K562 (cell line): ENCODE measurements at places on chromosomes 5 and 9.
A peak's percentile ranks its signal among the peaks of the same experiment; 100 is the strongest.

- no peak overlapping the region for H3K4me3 ChIP-seq
- no peaks in the 10 kb centered on the region for H3K4me1 ChIP-seq
- H3K36me3 ChIP-seq = no peaks in the 10 kb centered on the region
- no peak overlapping the region for H3K27ac ChIP-seq
Measured at GRCh38 chr5:61177716-61178115, 15.4 kb upstream of the SMIM15 start.

DNA sequence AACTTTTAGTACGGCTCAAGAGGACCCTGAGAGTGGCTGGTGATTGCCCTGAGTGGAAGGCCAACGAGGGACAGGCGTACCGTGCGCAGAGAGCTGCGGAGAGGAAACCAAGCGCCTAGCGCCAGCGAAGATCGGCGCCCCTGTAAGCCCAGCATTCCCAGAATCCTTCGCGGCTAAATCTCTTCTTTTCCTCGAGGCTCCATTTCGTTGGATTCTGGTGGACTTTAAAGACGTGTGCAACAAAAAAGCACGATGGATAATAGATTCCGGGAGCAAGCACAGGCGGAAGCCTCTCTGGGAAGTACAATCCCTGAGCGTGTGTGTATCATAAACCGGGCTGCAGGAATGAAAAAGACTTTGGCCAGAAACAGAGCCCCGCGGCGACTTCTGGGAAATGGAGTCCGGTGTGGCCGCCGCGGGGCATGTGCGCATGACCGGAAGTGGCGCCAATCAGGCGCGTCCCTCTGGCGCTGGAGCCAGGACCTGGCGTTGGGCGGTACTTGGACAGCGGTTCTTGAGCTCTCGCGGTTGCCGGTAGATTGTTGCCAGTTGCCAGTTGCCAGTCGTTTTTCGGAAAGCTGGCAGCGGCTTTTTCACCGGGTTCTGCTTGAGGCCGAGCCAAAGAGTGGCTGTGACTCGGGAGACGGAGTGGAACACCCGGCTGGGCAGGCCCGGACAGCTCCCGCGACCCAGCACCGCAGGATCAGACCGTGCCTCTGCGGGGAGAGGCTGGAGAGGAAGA is at the start of gene ZNF79:
Gene ZNF79 (plus strand): TSS at position 449 of the 742 bp plus-strand sequence. CDS start 406 bp downstream, outside the sequence.
- DNase-seq = peak; percentile 93
- H3K4me3 ChIP-seq = peak within 1 kb of the TSS; percentile 87
- H3K27ac ChIP-seq = peak within 1 kb of the TSS; percentile 81

DNA sequence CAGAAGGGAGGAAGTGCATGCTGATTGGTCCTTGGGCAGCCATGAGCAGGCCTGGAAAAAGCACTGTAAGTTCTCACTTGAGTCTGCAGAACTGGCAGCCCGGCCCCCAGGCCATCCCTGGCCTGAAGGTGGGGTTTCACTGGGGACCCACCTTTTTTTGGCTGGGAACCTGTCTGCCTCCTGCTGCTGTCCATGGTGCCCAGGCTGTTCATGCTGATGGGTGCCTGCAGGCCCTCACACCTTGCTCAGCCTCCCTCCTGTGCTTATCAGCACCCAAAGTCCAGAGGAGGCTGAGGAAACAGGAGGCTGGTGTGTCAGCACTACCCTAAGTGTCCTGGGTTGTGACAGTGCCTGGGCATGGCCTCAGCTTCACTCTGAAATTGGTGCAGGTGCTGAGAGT is 134.4 kb upstream of the SPRY4 start:
- H3K27me3 ChIP-seq = no peaks in the 10 kb centered on the region
- H3K4me1 ChIP-seq = no peaks in the 10 kb centered on the region
- no peak overlapping the region for H3K4me3 ChIP-seq
- no peaks in the 10 kb centered on the region for H3K36me3 ChIP-seq
- H3K27ac ChIP-seq = no peak overlapping the region
- no peak for DNase-seq

DNA sequence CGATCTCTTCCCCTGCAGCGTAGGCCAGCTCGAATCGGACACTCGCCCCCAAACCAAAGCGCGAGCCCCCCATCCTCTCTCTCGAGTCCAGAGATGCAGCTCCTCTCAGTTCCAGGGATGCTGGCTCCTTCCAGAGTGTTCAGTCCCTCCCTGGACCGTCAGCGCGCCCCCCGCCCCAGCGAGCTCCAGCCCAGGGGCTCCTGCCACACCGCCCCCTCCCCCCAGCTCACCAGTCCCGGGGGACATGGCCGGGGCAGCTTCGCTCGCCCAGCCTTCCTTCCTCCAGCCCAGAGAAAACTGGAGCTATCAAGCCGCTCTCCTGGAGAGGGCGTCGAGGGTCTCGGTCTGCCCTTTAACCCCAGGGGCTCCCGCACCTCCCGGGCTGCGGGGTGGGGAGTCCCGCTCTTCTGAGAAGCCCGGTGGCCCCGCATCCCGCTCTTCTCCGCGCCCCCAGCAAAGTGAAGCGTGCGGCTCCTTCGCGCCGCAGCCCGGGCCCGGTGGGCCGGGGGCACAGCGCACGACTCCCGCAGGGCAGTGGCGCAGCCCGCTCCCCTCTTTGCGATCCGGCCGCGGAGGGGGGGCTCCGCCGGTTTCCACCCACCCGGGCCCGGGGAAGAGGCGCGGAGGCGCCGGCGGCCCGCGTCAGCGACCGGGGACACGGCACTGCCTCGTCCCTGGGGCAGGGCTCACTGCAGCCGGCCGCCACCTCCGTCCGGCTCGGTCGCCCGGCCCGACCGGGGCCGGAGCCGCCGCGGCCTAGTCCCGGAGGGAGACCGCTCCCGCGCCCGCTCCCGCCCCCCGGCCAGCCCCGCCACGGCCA is 587 bp downstream of the MIER3 start:
- DNase-seq = no peak
- peak overlapping the region; percentile 64 for H3K4me3 ChIP-seq
- peaks cover 24% of the 10 kb centered on the region for H3K36me3 ChIP-seq
- peaks cover 7% of the 10 kb centered on the region; the same call in 2 of the 3 replicates for H3K4me1 ChIP-seq
- H3K27ac ChIP-seq = peak overlapping the region; percentile 67; the same call in 2 of the 3 replicates
- H3K27me3 ChIP-seq = peaks cover 6% of the 10 kb centered on the region; the same call in 2 of the 3 replicates

DNA sequence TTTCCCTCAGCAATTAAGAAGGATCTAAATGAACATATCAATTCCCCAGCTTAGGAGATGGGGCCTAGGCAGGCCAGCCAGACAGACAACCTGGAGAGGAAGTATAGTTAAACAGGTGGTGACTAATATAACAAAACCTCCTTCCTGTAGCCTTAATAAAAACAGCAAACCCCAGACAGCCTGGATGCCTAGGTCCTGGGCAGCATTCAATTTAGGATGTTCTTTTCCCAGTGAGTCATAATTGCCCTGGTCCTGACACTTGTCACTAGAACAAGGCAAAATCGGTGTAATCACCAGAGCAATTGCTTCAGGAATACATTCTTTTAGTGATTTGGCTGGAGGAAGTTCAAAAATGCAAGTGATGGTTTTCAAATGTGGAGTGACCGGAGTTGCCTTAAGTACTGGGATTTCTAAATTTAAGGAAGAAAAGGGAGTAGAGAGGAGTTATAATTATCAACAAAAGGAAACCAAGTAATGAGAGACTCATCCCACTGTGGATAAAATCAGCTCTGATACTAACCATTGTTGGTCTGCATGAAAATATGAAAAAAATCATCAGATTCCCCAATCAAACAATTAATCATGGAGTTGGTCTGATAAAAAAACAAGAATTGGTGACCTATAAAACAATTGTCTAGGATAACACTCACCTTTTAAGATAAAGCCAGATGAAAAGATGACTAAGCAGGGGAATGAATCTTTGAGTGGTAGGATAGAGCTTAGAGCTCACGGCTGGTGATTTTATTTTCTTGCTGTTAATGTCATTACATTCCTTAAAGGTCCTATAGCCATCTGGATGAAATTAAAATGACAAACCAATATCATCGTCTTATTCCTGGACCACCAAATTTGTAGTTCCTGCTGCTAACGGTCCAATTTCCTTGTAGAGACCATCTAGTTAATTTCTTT is 39.0 kb upstream of the TARS1 start:
- no peak overlapping the region for H3K4me3 ChIP-seq
- DNase-seq = no peak
- H3K4me1 ChIP-seq = no peaks in the 10 kb centered on the region

DNA sequence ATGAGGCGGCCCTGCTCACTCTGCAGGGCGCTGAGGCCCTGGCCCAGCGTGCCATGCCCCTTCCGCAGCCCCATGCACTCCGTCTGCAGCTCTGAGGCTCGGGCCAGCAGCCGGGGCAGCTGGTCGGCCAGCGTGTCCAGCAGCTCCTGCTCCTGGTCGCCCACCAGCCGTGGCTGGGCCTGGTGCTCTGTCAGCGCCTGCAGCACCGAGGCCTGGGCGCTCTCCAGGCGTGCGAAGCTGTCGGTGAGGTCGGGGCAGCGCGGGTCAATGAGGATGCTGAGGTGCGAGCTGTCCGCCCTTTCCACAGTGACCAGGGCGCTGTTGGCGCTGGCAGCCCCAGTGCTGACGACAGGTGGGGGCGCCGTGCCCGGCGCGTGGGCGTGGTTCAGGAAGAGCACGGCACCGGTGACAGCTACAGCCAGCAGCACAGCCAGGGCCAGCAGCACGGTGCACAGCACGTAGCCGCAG is 9.4 kb downstream of the FIBCD1 start:
- peaks cover 98% of the 10 kb centered on the region for H3K27me3 ChIP-seq
- DNase-seq = peak; percentile 71
- H3K36me3 ChIP-seq = no peaks in the 10 kb centered on the region
- H3K27ac ChIP-seq = no peak overlapping the region
- H3K4me1 ChIP-seq = peaks cover 42% of the 10 kb centered on the region

DNA sequence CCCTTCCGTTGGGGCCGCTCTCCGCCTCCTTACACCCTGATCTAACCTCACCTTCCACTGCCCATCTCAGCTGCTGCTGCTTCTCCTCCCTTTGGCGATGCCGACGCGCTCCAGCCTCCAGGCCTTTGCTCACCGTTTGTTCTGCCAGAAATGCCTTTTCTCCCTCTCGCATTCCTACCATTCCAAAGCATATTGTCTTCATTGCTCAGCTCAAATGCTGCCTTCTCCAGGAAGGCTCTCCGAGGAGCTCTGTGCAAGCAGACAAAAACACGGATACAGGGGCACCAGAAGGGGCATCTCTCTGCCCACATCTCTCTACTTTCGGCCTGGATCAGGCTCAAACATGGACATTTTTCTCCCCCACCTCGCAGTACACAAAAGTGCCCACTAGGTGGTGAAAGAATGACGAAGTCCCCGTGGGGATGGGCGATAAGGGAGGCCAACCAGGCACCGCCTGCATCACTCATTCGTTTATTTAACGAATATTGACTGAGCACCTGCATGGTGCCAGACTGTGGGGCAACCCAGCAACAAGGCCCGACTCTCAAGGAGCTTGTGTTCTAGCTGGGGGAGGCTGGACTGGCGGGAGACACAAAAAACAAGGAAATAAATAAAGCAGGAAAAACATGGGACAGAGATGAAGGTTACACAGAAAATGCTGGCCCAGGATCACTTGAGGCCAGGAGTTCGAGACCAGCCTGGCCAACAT is 7.3 kb upstream of the GRHPR start:
- peaks cover 19% of the 10 kb centered on the region for H3K4me1 ChIP-seq
- H3K27ac ChIP-seq = no peak overlapping the region
- H3K4me3 ChIP-seq = no peak overlapping the region
- H3K27me3 ChIP-seq = no peaks in the 10 kb centered on the region

DNA sequence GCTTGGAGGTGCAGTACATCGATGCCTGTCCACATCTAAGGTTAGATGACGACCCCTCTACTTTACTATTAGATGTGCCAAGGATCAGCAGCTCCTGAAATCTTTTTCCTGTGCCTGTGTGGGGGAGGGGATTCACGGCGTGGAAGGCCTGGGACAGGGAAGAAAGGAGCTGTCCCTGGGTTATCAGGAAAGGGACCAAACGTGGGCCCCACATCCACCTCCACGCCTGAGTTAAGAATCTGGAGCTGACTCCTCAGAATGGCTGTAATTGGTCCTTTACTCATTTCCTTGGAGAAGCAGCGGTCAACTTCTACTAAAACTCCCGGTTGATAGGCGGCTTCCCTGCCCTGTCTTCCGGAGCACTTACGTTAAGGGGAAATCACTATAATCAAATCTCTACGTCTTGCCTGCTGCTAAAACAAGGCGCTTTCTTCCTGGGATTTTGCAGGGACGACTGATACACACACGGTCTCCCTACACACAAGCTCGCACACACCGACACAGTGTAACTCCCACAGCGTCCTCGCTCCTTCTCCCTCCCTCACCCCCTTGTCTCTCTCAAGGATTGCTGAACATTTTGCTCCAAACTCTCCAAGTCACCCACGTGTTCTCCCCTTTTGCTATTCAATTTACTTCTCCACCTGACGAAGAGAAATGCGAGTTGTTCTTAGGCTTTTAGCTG is 1.4 kb downstream of the PDE4D start:
- DNase-seq = no peak
- no peak overlapping the region for H3K27ac ChIP-seq
- H3K27me3 ChIP-seq = no peaks in the 10 kb centered on the region
- no peak overlapping the region for H3K4me3 ChIP-seq
- no peaks in the 10 kb centered on the region for H3K36me3 ChIP-seq

- H3K27me3 ChIP-seq = peaks cover 56% of the 10 kb centered on the region
- no peak for DNase-seq
- H3K36me3 ChIP-seq = no peaks in the 10 kb centered on the region
Measured at GRCh38 chr5:73232266-73233041, 59.5 kb downstream of the TMEM174 start.

- no peaks in the 10 kb centered on the region for H3K36me3 ChIP-seq
- no peaks in the 10 kb centered on the region for H3K4me1 ChIP-seq
Measured at GRCh38 chr5:18534119-18534518, 899.9 kb downstream of the TAF11L14 start.

DNA sequence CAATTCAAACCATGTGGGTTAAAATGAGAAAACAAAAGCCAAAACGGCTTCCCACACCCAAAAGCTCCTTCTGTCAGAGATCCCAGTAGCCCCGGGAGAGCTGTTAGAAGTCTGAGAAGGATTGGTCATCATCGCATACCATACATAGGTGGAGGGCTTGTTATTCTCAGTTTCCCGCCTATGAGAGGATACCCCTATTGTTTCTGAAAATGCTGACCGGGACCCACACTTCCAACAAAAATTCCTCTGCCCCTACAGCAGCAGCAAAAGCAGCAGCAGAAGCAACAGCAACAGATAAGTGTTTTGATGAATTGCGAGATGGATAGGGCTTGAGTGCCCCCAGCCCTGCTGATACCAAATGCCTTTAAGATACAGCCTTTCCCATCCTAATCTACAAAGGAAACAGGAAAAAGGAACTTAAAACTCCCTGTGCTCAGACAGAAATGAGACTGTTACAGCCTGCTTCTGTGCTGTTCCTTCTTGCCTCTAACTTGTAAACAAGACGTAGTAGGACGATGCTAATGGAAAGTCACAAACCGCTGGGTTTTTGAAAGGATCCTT is at the start of gene TEK:
Gene TEK (plus strand): TSS at position 245 of the 561 bp plus-strand sequence. CDS start 366 bp downstream, outside the sequence.
- H3K4me3 ChIP-seq = no peak within 1 kb of the TSS
- no peak for DNase-seq
- H3K4me1 ChIP-seq = no peaks in the 10 kb centered on the region
- H3K36me3 ChIP-seq = no peaks in the 10 kb centered on the region
- H3K27me3 ChIP-seq = no peaks in the 10 kb centered on the region
- H3K27ac ChIP-seq = no peak within 1 kb of the TSS

GRCh38 chr5:30100148-30100713 is 1093.3 kb upstream of the CDH6 start:
- no peaks in the 10 kb centered on the region for H3K27me3 ChIP-seq
- H3K27ac ChIP-seq = no peak overlapping the region
- no peak for DNase-seq
- H3K4me3 ChIP-seq = no peak overlapping the region
- no peaks in the 10 kb centered on the region for H3K4me1 ChIP-seq
- H3K36me3 ChIP-seq = no peaks in the 10 kb centered on the region
